Naive thymus-derived CD4-positive, alpha-beta T cell (primary cell): ENCODE measurements at places on chromosomes 12 and 14. TPM values are rescaled to one million over a fixed set of nuclear protein-coding genes. Genes with fewer than 3 reads are reported as not detected.
A peak's percentile ranks its signal among the peaks of the same experiment; 100 is the strongest.

PPM1H gene
- not detected for polyA plus RNA-seq

WSCD2 gene
- not detected for polyA plus RNA-seq

TMEM132D gene
- not detected for polyA plus RNA-seq

LYZ gene
- polyA plus RNA-seq: 5.7 TPM

LRP1-AS gene
- polyA plus RNA-seq: not detected

DNA sequence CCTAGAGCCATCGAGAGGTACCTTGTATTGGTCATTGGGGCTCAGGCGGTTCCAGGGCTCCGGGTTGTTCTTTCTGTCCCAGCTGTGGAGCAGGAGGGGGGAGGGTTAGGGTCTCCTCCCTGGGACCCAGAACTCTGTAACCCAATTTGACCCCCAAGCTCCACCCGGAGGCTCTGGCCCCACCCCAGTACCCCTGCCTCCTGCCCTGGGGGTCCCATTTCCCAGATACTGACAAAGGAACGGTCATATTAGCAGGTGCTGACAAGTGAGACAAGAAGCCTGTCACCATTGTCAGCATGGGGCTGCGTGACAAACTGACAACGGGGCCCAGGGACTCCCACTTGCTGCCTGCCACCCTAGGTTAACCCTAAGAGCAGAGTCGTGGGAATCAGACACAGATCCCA is 6.2 kb downstream of the SHMT2 start:
- no peak overlapping the region for H3K4me3 ChIP-seq
- H3K27ac ChIP-seq: no peak overlapping the region
- no peaks in the 10 kb centered on the region for H3K27me3 ChIP-seq
- DNase-seq: no peak
- H3K4me1 ChIP-seq: peaks cover 43% of the 10 kb centered on the region

GRCh38 chr12:26845057-26845666 is 12.2 kb upstream of the ITPR2 start:
- no peak overlapping the region for H3K4me3 ChIP-seq
- H3K27ac ChIP-seq: no peak overlapping the region
- DNase-seq: no peak
- no peaks in the 10 kb centered on the region for H3K4me1 ChIP-seq
- no peaks in the 10 kb centered on the region for H3K27me3 ChIP-seq
- H3K36me3 ChIP-seq: no peaks in the 10 kb centered on the region

GRCh38 chr12:124684971-124685688 is 117.7 kb upstream of the NCOR2 start:
- no peaks in the 10 kb centered on the region for H3K27me3 ChIP-seq
- no peak for DNase-seq
- no peak overlapping the region for H3K27ac ChIP-seq
- H3K4me3 ChIP-seq: no peak overlapping the region
- no peaks in the 10 kb centered on the region for H3K36me3 ChIP-seq

GRCh38 chr12:52195065-52195730 is 3.4 kb upstream of the KRT80 start:
- H3K27me3 ChIP-seq: no peaks in the 10 kb centered on the region
- no peak overlapping the region for H3K27ac ChIP-seq
- H3K36me3 ChIP-seq: no peaks in the 10 kb centered on the region
- no peak overlapping the region for H3K4me3 ChIP-seq
- no peak for DNase-seq

GRCh38 chr12:131115766-131116467 is 162.2 kb downstream of the ADGRD1 start:
- no peak overlapping the region for H3K27ac ChIP-seq
- no peaks in the 10 kb centered on the region for H3K27me3 ChIP-seq
- no peak overlapping the region for H3K4me3 ChIP-seq
- no peaks in the 10 kb centered on the region for H3K36me3 ChIP-seq
- H3K4me1 ChIP-seq: no peaks in the 10 kb centered on the region

GRCh38 chr14:64826333-64826732 is 53.4 kb downstream of the SPTB start:
- H3K4me3 ChIP-seq: no peak overlapping the region
- H3K27me3 ChIP-seq: peaks cover 4% of the 10 kb centered on the region
- H3K36me3 ChIP-seq: no peaks in the 10 kb centered on the region
- no peak for DNase-seq
- H3K4me1 ChIP-seq: no peaks in the 10 kb centered on the region

DNA sequence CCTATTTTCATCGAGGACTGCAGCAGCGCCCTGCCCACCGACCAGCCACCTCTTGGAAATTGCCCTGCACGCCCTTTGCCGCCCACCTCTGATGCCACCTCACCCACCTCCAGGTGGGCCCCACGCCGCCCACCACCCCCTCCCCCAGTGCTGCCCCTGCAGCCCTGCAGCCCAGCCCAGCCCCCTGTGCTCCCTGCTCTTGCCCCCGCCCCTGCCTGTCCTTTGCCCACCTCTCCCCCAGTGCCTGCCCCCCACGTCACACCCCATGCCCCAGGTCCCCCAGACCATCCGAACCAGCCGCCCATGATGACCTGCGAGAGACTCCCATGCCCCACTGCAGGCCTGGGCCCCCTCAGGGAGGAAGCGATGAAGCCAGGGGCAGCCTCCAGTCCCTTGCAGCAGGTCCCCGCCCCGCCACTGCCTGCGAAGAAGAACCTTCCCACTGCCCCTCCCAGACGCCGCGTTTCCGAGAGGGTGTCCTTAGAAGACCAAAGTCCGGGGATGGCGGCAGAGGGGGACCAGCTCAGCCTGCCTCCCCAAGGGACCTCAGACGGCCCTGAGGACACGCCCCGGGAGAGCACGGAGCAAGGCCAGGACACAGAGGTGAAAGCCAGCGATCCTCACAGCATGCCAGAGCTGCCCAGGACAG is 96.5 kb downstream of the LGMN start:
- H3K27me3 ChIP-seq: no peaks in the 10 kb centered on the region
- H3K4me1 ChIP-seq: peaks cover 61% of the 10 kb centered on the region
- DNase-seq: no peak
- peak overlapping the region; percentile 82 for H3K4me3 ChIP-seq
- no peaks in the 10 kb centered on the region for H3K36me3 ChIP-seq

DNA sequence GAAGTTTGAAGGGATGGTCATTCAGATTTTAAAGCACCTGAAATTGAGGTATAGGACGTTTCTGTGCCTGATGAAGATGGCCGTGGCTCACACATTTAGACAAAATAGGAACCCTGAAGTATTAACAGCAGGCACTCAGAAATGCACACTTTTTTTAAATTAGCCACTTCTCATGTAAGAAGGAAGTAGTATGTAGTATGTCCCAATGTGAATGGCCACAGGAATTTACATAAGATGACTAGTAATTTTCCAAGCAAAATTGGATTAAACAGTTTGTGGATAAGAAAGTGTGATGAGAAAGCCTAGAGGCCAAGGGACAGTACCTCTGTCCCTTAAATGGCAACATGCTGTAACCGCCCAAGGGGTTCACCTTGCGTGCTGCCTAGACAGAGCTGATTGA is 1.8 kb upstream of the MIS18BP1 start:
- H3K4me1 ChIP-seq: peaks cover 13% of the 10 kb centered on the region
- no peak overlapping the region for H3K27ac ChIP-seq
- DNase-seq: no peak
- no peaks in the 10 kb centered on the region for H3K36me3 ChIP-seq
- no peak overlapping the region for H3K4me3 ChIP-seq
